ENCODE measurements at places on chromosomes 6 and 20.

GRCh38 chr6:85579581-85579980 is 14.1 kb downstream of the SNX14 start:
- DNase-seq = no peak

DNA sequence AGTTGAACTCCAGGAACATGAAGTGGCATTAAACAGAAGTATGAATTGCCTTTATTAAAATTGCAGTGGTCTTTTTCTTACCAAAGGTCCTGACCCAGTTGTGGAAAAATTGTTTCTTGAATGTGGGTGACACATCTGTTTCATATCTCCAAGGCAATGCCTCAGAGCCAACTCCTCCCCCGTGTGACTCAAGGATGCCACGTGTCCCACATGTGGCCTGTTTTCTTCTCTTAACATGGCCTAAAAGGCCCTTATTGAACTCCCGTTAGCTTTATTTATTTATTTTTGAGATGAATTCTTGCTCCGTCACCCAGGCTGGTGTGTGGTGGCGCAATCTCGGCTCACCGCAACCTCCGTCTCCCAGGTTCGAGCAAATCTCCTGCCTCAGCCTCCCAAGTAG is 128.4 kb upstream of the ESR1 start:
- DNase-seq = no peak

DNA sequence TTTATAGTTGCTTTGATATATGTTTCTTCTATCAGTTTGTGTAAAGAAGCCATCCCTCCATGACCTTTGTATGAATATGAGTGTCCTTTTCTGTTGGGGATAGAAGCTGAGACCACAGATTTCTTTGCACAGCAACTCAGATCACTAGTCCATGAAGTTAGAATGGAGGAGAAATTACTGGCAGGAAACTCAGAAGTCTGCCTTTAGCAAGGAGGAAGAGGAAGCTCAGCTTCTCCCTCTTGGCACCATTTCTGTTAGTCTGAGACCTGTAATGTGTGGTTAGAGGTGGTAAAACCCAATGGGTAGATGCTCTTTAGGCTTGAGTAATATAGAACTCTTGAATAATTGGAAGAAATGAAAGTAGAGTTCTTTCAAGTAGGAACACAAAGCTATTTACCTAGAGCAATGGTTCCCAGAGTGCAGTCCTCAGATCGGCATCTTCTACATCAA is 995.3 kb upstream of the FLRT3 start:
- DNase-seq = no peak

DNA sequence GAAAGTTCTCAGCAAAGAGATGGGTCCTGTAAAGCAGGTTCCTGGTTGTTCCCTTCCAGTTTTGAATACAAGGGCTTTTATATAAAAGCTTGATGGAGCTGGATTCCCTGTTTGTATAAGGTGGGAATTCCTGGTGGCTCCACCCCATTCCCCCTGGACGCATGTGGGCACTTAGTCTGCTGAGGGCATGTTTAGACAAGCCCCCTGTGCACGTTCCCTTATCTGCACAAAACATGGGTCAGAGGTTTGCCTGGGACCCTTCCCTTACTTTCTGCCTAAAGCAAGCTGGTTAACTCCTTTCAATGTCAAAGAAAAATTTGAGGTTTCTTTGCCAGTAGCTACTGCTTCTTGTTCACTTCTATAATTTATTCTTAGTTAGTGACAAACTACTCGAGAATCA is 181.1 kb downstream of the BCKDHB start:
- DNase-seq = no peak

- DNase-seq = no peak
These were observed 6.5 kb upstream of the GPR31 start for GRCh38 chr6:167164261-167164660.

DNA sequence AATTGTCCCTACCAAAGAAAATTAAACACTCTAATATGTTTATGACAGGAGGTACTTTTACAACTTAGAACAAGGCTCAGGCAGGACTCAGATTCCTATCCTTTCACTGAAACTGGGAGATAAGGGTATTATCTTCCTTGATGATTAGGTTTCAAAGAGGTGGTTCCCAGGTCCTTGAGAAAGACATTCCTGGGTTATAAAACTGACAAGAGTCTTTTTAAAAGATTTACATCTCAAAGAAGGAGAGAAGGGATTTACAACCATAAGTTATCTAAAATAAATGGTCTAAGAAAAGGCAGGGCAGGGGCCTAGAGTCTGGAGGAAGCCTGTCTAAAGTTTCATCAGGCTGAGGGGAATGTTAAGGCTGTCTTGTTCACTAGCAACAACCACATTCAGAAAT is 1492.5 kb downstream of the HACE1 start:
- no peak for DNase-seq

DNA sequence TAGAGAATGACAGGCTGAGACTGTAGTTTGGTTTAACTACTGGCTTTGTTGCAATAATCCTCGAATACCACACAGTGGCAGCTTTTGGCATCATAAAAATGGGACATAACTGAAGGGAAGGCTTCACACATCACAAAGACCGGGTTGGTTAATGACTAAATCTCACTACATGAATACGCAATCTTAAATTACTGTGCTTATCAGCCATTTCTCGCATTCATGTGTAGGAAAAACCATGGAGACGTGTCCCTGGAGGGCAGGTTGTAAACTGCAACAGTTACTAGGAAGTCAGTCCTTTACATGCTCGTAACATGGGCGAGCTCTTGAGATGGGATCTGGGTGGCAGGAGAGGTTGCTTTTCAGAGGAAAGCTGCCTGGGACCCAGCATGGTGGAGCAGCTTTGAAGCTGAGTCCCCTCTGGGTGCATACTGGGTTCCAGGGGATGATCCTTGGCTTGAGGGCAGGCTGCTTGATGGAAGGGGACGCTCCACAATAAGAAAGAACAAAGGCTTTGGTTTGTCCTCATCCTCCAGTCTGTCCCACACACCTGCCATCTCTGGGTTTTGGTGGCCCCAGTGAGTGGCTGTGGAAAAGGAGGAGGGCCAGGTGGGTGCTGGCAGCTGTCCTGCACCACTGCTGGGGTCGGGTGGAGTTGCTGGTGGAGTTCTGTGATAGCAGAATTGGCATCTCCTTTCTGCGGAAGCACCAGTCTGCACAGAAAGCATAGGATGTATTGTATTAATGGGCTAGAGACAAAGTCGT is 2.1 kb downstream of the RPS21 start:
- no peak for DNase-seq
